ENCODE measurements at places on chromosomes 12 and 14.

- DNase-seq, result no peak
These were observed 26.0 kb downstream of the ZFHX2 start for GRCh38 chr14:23525611-23526010.

DNA sequence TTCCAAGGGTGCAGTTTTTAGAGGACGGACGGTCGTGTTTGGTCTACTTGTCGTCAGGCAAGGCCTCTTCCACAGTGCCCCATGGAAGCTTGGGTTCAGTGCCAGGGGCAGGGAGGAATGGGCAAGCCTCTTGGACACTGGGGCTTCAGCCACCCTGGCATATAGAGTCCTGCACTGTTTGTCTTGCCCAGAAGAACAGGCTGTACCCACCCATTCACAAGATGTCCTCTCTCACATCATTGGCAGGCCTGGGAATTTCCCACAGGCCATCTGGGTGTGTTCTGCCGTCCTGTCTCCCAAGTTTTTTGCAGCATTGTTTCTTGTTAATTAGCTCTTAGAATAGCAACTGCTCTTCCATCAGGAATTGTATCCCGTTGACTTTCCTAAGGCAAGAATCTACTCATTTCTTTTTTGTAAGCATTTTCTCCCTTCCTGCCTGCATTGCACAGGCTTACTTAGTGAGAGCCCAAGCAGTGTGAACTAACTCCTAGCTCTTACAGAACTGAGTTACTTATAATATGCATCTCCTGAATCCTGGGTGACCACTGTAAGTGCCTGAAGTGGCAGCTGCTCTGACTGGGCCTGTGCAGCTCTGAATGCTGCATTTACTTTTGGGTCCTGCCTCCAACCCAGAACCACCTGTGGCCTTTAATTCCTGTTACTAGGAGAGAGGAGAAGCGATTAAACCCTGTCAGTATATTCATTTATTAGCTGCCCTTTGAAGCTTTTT is 149.4 kb upstream of the HIF1A start:
- DNase-seq, result no peak

DNA sequence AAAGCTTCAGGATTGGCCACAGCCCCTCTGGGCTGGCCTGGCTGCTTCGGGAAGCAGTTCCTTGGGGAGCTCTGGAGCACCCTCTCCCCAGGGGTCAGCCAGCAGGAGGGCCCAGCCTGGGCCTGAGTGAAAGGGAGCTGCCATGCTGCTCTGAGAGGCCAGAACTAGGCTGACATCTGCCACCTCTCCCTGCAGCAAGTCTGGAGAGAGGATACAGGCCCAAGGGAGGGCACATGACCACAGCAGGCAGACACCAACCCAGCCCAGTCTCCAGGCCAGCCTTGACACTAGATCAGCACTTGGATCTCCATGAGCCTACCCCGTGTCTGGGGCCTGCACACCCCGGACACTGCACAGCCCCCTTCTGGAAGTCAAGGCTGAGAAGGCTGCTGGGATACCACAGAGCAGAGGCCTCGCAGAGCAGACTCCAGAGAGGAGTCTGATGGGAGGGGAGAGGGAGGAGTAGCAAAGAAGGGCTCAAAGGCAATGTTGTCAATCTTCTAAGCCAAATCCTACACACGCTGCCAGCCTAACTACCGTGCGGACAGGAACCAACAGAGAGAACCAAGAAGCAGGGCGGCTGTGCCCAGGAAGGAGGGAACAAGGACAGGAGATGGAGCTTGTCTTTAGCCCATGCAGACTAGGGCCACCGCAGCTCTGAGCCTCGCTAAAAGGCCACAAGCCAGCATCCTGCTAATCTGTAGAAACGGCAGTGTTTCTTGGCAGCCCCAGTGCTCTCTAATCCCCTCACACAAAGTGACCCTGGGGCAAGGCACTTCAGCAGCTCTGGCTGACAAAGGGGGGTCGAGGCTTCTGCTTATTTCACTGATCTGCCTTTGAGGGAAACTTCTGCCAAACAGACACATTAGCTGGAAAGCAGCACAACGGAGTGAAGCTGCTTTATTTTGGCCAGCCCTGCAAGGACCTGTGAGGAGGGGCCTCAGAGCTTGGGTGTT is 12.9 kb downstream of the COL2A1 start:
- no peak for DNase-seq

GRCh38 chr14:100677152-100677551 is 49.5 kb upstream of the DLK1 start:
- DNase-seq, result no peak
